ENCODE measurements at places on chromosomes 7 and 10.

GRCh38 chr10:77861366-77861765 is 65.2 kb downstream of the DLG5 start:
- DNase-seq, result no peak

- no peak for DNase-seq
These were observed 23.8 kb downstream of the CHST15 start for GRCh38 chr10:124069341-124070264.

GRCh38 chr7:4066206-4066605 is 615.9 kb upstream of the FOXK1 start:
- DNase-seq, result no peak

GRCh38 chr7:93569189-93569588 is 5.3 kb downstream of the CALCR start:
- DNase-seq, result no peak

DNA sequence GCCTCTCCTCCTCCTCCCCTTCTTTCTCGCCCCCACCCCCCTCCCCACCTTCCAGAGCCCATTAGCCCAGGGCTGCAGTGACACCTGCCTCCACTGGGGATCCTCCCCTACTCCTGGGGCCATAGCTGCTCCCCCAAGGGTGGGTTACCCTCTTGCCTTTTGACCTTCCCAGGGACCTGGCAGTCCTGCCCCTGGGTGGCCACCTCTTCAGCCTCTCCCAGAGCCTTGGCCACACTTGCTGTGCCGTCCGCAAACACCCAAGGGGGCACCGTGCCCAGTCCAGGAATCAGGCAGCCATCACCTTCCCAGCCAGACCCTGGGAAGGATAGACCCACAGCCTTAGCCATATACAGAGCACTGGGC is 19.8 kb upstream of the CLDN4 start:
- no peak for DNase-seq

DNA sequence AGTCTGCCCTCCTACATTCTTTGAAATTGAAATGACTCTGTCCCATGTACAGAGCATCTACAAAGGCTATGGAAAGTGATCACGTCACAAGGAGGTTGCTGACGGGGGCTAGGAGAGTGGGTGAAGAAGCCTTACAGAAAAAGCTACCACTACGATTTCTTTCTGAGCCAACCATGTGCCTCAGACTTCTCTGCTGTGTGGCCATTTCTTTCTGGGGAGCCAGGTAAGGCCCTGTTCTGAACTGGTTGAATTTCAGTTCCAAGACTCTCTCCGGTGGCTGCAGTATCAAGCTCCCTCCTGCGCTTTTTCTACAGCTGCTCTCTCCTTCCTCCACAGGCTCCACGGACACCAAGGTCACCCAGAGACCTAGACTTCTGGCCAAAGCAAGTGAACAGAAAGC is 112.5 kb upstream of the PRSS1 start:
- DNase-seq, result no peak

GRCh38 chr7:10888861-10889260 is 84.8 kb upstream of the PHF14 start:
- no peak for DNase-seq

DNA sequence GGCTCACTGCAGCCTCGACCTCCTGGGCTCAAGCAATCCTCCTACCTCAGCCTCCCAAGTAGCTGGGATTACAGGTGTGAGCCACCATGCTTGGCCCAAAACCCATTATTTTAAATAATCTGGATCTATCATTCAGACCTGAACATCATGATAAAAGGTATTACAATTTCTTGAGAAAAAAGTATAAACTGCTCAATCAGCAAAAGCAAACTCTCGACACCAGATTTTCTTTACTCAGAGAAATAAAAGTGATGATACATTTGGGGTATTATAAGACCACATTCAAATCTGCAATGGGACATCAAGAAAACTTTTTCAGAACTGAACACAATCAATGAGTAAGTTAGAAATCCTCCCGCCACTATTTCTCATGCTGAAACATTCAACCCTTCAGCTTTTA is 41.2 kb downstream of the JMJD1C start:
- no peak for DNase-seq

DNA sequence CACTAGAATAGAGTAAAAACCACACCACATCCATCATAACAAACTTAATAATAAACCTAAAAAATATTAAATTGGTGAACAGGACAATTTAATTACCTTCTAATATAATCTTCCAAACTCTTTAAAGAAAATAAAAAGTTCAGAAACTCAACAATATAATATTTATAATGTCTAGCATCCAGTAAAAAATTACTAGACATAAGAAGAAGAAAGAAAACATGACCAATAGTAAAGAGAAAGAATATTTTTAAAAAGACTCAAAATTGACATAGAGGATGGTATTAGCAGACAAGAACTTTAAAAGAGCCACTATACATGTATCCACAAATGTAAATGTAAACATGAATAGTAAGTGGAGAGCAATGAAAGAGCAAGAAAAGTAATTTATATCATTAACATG is 388.4 kb downstream of the TFEC start:
- no peak for DNase-seq

DNA sequence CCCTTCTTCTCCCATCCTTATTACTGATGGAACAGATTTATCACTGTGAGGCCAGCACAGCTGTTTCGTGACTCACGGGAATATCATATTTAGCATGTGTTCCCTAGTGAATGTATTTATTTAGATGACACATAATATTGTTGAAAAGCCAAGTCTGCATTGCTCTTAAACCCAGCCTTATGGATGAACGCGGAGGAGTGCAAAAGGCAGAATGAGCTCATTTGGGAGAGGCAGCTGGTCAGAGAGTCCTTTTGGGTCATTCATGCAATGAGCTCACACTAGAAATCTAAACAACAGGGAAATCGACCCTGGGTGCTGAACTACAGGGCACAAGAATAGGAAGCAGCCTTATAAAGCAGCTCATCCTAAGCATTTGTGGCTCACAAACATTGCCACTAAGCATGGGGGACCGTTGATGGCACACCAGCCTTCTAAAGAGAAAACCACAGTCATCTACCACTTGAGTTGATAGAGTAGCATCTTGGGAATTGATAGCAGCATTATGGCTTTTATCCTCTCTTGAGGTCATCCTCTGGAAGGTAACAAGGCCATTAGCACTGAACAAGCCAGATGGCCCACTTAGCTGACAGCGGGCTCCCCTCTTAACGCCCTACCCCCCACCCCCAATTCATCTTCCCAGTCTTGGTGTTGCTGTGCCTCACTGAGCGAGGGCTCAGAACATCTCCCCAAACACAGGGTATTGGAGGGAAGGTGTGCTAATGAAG is 32.9 kb upstream of the SDK1 start:
- no peak for DNase-seq

DNA sequence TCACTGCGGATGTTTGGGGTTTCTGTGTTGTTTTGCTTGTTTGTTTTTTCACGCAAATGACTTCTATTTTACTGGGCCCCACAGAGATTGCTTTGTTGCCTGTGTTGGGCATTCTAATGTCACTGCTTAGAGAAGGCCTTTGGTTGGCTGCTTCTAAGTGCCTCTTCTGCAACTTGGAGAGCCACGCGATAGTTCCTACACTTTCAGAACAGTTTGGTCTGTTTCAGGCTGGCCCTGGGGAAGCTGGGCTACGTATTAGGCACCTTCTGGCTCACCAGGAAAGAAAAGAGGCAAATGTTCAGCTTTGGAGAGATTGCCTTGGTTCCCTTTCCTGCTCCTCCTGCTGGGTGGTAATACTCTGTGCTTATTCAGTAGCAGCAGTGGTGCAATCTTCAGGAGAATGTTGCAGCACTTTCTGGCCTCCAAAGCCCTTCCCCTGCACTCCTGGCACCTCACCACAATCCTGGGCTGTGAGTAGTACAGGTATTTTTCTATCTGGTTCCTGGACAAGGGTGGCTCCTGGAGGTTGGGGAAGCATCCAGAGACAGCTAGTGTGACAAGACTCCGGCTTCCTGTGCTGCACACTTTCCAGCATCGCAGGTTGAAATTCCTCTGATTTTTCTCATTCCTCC is 1.2 kb downstream of the ANTXRL start:
- DNase-seq, result no peak

- no peak for DNase-seq
These were observed 30.5 kb downstream of the OGDH start for GRCh38 chr7:44636926-44637325.

DNA sequence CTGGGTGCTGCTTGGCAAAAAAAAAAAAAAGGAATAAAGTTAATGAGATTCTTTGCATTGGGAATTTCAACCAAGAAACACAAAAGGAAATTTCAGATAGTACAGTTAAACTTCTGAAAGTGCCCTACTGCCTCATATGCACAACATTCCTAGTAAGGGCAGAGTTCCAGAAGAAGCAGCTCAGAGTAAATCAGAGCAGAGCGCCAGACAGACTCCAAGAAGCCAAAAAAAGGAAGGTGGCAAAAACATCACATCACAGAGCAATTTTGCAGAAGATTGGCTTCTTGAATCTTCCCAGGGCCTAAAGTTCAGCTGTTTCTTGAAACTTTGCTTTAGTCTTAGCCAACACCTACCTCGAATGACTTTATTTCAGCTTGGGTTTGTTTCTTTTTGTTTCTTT is 544.1 kb downstream of the XPNPEP1 start:
- DNase-seq, result no peak

- no peak for DNase-seq
These were observed 24.7 kb downstream of the MYL10 start for GRCh38 chr7:101604331-101604933.

- DNase-seq, result no peak
These were observed 255.5 kb downstream of the MAD1L1 start for GRCh38 chr7:1977059-1977875.

- no peak for DNase-seq
These were observed 92.8 kb downstream of the ALOX5 start for GRCh38 chr10:45466784-45467183.

- no peak for DNase-seq
These were observed 254.7 kb downstream of the KLF6 start for GRCh38 chr10:3530346-3530745.

DNA sequence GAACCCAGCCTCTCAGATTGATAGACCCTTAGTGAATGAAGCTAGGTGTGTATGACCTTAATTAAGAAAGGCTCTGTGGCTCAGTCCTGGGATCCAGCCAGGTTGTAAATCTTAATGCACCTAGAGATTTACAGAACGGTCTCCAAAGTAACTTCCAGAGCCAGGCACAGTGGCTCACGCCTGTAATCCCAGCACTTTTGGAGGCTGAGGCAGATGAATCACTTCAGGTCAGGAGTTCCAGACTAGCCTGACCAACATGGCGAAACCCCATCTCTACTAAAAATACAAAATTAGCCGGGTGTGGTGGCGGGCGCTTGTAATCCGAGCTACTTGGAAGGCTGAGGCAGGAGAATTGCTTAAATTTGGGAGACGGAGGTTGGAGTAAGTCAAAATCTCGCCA is 24.3 kb downstream of the CALHM2 start:
- DNase-seq, result no peak

GRCh38 chr10:29324220-29324841 is 35.5 kb downstream of the LYZL1 start:
- no peak for DNase-seq

DNA sequence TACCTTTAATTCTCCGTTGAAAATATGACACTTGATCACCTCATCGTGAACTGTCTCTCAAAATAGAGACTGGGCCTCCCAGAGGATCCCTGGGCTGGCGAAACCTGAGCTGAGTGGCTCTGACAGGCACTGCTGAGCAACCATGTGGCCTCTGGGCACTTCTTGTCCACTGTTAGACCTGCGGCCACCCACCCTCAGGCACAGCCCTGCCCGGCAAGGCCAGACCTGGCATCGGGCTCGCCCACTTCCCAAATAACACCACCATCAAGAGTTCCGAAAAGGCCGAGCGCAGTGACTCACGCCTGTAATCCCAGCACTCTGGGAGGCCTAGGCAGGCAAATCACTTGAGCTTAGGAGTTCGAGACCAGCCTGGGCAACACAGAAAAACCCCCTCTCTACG is 82.5 kb downstream of the COBL start:
- DNase-seq, result no peak

- DNase-seq, result no peak
These were observed 354.2 kb downstream of the DNAJB6 start for GRCh38 chr7:157690833-157691585.

GRCh38 chr10:17835688-17836087 is 26.5 kb downstream of the MRC1 start:
- DNase-seq, result no peak

DNA sequence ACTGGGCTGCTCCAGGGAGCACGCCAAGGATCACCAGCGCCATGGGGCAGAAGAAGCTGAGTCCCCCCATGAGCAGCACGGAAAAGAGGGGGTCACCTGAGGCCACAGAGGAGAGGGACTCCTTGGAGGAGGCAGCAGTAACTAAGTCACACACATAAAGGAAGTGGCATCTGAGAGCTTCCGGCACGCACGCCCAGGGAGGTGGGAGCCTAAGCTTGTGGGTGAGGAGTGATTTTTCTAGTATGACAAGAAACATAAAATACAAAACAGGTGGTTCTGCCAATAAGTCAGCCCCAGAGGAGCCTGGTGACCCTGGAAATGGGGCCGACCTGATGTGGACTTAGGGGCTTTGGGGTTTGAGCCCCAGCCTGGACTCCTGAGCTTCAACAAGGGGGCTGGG is 60.8 kb downstream of the CARD11 start:
- DNase-seq, result no peak

GRCh38 chr10:72316386-72316700 is 38.4 kb downstream of the DNAJB12 start:
- no peak for DNase-seq

All from cortex of kidney (tissue), 1 donor.